ENCODE measurements at places on chromosomes 2 and 18.

- peaks cover 30% of the 10 kb centered on the region for H3K4me1 ChIP-seq
- no peak overlapping the region for H3K27ac ChIP-seq
- no peaks in the 10 kb centered on the region for H3K27me3 ChIP-seq
- no peak overlapping the region for H3K4me3 ChIP-seq
- no peak for DNase-seq
These were observed 1.9 kb downstream of the YES1 start for GRCh38 chr18:809985-810642.

DNA sequence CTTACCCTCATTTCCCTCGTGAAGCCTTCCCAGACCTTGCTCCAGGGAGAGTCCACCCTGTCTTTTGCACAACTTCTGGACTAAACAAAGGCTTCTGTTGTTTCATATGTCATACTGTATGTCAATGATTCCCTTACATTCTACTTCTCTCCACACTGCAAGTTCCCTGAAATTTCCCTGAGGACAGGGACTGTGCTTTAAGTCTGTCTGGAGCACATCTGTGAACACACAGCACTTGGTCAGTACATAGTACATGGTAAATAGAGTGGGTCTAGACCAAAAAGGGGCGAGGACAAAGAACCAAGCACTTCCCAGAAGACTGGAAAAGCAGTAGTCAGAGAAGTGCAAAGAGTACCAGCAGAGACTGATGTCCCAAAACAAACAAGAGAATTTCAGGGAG lies 23.7 kb upstream of the IMPA2 start:
- H3K36me3 ChIP-seq, result no peaks in the 10 kb centered on the region
- H3K27ac ChIP-seq, result no peak overlapping the region
- no peak overlapping the region for H3K4me3 ChIP-seq
- no peak for DNase-seq
- H3K27me3 ChIP-seq, result peaks cover 4% of the 10 kb centered on the region

- DNase-seq, result no peak
- no peaks in the 10 kb centered on the region for H3K4me1 ChIP-seq
- H3K27me3 ChIP-seq, result no peaks in the 10 kb centered on the region
- no peaks in the 10 kb centered on the region for H3K36me3 ChIP-seq
- H3K4me3 ChIP-seq, result no peak overlapping the region
These were observed 36.1 kb upstream of the SCYGR1 start for GRCh38 chr2:227423656-227424499.

GRCh38 chr18:8176109-8176508 lies 433.1 kb upstream of the RAB12 start:
- H3K4me3 ChIP-seq, result no peak overlapping the region
- no peak for DNase-seq
- no peak overlapping the region for H3K27ac ChIP-seq
- H3K27me3 ChIP-seq, result no peaks in the 10 kb centered on the region
- no peaks in the 10 kb centered on the region for H3K36me3 ChIP-seq
- H3K4me1 ChIP-seq, result no peaks in the 10 kb centered on the region

DNA sequence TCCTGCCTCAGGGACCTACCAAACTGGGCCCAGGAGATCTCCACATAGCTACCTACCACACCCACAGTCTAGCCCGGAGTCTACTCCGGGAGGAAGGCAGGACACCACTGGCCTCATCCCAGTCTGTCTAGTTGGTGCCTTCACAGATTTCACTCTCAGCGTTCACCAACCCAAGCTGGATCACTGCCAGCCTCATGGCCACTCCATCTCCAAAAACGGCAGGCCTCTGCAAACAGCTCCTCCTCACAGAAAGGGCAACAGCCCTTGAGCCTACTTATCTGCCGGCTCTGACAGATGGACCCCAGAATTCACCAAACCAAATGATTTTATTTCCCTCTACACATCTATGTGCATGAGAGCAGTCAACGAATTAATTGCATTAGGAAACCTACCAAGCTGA lies 61.3 kb downstream of the NCKAP5 start:
- H3K36me3 ChIP-seq, result no peaks in the 10 kb centered on the region
- no peaks in the 10 kb centered on the region for H3K27me3 ChIP-seq
- H3K4me1 ChIP-seq, result no peaks in the 10 kb centered on the region
- no peak overlapping the region for H3K27ac ChIP-seq
- no peak overlapping the region for H3K4me3 ChIP-seq

DNA sequence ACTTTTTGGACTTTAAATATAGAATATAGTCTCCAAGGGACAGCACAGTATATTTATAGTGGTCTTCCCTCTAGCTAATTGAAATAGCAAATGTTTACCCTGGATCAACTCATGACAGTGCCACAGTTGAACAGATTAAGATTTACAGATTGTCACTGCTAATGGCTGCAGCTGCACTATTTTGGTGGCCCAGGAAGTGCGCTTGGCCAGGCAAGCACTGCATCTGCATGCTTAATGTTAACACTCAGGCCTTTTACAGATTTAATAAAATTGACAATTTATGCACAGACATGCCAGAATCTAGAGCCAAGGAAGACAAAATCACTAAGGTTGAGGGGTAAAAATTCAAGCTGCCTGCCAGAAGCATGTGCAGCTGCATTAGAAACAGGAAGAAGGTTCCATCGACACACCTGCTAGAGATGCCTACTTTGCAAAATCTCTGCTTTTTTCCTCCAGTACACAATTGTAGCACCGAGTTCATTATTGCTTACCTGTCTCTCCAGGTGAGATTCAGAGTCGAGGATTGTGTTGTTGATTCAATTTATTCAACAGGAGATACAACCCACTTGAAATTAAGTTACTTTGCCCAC lies 1042.3 kb upstream of the NRXN1 start:
- no peaks in the 10 kb centered on the region for H3K4me1 ChIP-seq
- no peaks in the 10 kb centered on the region for H3K36me3 ChIP-seq
- H3K4me3 ChIP-seq, result no peak overlapping the region
- no peak for DNase-seq
- H3K27ac ChIP-seq, result no peak overlapping the region
- H3K27me3 ChIP-seq, result no peaks in the 10 kb centered on the region

GRCh38 chr18:75977081-75977480 lies 518.0 kb downstream of the ZNF516 start:
- H3K27ac ChIP-seq, result no peak overlapping the region
- no peaks in the 10 kb centered on the region for H3K27me3 ChIP-seq
- no peaks in the 10 kb centered on the region for H3K36me3 ChIP-seq

- no peaks in the 10 kb centered on the region for H3K4me1 ChIP-seq
- H3K4me3 ChIP-seq, result no peak overlapping the region
- H3K27ac ChIP-seq, result no peak overlapping the region
- no peaks in the 10 kb centered on the region for H3K36me3 ChIP-seq
- H3K27me3 ChIP-seq, result no peaks in the 10 kb centered on the region
These were observed 28.1 kb downstream of the ACVR2A start for GRCh38 chr2:147872967-147873366.

GRCh38 chr18:74480149-74480651 lies 16.0 kb upstream of the CNDP2 start:
- no peak for DNase-seq
- H3K27me3 ChIP-seq, result no peaks in the 10 kb centered on the region
- H3K36me3 ChIP-seq, result no peaks in the 10 kb centered on the region
- no peak overlapping the region for H3K27ac ChIP-seq

DNA sequence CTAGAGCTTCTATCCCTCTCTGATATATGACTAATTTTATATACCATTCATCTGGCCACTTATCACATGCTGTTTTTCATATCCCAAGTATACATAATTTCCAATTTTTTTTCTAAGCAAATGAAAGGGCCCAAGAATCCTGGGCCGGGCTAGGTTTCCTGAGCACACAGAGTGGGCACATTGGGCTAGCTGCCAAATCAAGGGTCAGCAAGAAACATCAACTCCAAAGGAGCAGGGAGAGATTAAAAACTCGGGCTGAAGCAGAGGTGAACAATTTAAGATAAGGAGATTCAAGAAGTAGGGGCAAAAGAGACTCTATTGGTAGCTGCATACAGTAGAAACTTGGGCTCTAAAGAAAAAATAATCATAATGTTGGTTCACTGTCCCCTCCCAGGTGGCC lies 39.0 kb downstream of the OLA1 start:
- no peak overlapping the region for H3K4me3 ChIP-seq
- H3K36me3 ChIP-seq, result no peaks in the 10 kb centered on the region
- H3K27ac ChIP-seq, result no peak overlapping the region
- DNase-seq, result no peak
- no peaks in the 10 kb centered on the region for H3K27me3 ChIP-seq
- H3K4me1 ChIP-seq, result no peaks in the 10 kb centered on the region

GRCh38 chr18:64127172-64127571 lies 21.7 kb downstream of the LINC00305 start:
- no peak overlapping the region for H3K27ac ChIP-seq
- no peaks in the 10 kb centered on the region for H3K36me3 ChIP-seq
- H3K27me3 ChIP-seq, result no peaks in the 10 kb centered on the region
- no peaks in the 10 kb centered on the region for H3K4me1 ChIP-seq

DNA sequence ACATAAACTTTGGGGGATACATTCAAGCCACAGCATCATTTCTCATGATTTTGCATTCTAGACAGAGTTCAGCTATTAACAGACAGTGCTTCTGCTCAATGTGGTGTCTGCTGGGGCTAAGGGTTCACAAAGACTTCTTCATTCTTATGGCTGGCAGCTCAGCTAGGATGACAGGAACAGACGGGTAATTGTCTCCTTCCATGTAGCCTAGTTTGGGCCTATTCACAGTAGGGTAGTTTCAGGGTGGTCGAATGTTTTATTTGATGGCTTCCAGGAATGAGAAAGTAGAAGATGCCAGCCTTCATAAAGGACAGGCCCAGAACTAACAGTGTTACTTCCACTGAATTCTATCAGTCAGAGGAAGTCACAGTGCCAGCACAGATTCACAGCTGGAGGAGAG lies 26.0 kb upstream of the BCL2L11 start:
- H3K27ac ChIP-seq, result no peak overlapping the region
- no peaks in the 10 kb centered on the region for H3K27me3 ChIP-seq
- H3K36me3 ChIP-seq, result no peaks in the 10 kb centered on the region
- DNase-seq, result no peak

DNA sequence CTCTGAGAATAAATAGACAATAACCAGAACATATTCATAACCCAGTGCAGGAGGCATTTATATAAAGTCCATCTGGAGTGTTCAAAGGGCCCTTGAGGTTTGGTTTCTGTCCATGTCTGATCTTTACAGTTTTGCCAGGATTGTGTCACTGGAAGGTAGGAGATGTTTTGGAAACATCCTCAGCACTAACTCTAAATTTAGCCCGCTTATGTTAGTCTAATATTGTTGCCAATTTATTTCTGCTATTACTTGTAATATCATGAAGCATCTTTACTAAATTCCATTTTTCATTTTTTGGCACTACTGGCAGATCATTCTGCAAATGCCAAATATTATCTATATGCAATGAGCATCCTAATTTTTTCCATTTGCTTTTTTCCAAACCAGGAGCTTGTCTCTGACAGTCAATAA lies 22.4 kb upstream of the REV1 start:
- no peaks in the 10 kb centered on the region for H3K27me3 ChIP-seq
- DNase-seq, result no peak
- no peak overlapping the region for H3K27ac ChIP-seq
- no peak overlapping the region for H3K4me3 ChIP-seq
- no peaks in the 10 kb centered on the region for H3K36me3 ChIP-seq
